ENCODE measurements at places on chromosomes 5 and 9.

GRCh38 chr9:116267021-116267420, 113.4 kb downstream of the PAPPA start:
- DNase-seq, result no peak
- no peaks in the 10 kb centered on the region for H3K27me3 ChIP-seq
- no peak overlapping the region for H3K4me3 ChIP-seq
- H3K27ac ChIP-seq, result no peak overlapping the region
- H3K4me1 ChIP-seq, result no peaks in the 10 kb centered on the region
- H3K36me3 ChIP-seq, result no peaks in the 10 kb centered on the region

GRCh38 chr5:25357605-25358004, 712.8 kb upstream of the CDH10 start:
- H3K36me3 ChIP-seq, result no peaks in the 10 kb centered on the region
- no peaks in the 10 kb centered on the region for H3K4me1 ChIP-seq
- H3K27ac ChIP-seq, result no peak overlapping the region
- DNase-seq, result no peak

DNA sequence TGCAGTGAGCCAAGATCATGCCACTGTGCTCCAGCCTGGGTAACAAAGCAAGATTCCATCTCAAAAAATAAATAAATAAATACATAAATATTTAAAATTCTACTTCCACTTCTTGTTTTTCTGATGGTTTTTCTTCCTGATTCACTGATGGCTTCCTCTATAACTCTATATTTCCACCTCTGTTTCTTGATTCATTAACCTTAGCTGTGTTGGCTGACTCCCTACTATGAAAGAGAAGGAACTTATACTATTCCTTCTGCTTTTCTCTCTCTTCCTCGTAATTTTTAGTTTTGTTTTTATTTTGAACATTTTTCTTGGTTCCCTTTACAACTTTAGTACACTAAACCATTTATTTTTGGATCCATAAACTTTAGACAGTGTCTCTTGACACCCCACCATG, 103.5 kb downstream of the MAMDC2 start:
- H3K4me3 ChIP-seq, result no peak overlapping the region
- no peak overlapping the region for H3K27ac ChIP-seq
- no peaks in the 10 kb centered on the region for H3K4me1 ChIP-seq
- DNase-seq, result no peak
- peaks cover 12% of the 10 kb centered on the region for H3K36me3 ChIP-seq

GRCh38 chr9:21119093-21119770, 22.4 kb downstream of the IFNW1 start:
- no peaks in the 10 kb centered on the region for H3K36me3 ChIP-seq
- no peak overlapping the region for H3K27ac ChIP-seq
- no peak for DNase-seq
- H3K4me3 ChIP-seq, result no peak overlapping the region

GRCh38 chr5:69261034-69261433, 26.3 kb downstream of the CDK7 start:
- H3K36me3 ChIP-seq, result peaks cover 78% of the 10 kb centered on the region
- H3K4me1 ChIP-seq, result no peaks in the 10 kb centered on the region
- no peak overlapping the region for H3K27ac ChIP-seq
- no peak for DNase-seq
- no peaks in the 10 kb centered on the region for H3K27me3 ChIP-seq

DNA sequence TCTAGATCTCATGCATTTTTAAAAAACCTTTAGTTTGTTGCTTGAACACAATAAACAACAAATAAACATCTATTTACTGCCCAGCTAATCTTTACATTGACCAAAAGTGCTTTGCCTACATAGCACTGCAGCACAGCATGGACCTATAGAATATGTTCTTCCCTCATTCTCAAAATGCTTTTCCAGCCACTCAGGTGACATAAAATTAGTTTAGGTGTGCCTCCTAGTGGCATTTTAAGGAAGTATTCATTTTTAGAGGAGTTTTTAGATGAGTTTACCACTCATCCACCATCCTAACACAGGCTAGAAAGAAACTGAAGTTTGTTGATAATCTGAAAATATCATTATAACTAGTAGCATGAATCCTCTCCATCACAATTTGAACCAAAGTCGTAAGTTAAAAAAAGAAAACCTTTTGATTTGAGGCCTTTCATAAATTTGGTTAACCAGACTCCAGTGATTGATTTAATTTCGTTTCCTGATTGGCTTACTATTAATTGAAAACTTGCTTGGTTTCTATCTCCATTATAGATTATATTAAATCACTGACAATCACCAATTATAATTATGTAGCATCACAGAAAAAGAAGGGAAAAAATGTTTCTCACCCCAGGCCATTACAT, 12.6 kb downstream of the PLGRKT start:
- peaks cover 9% of the 10 kb centered on the region for H3K36me3 ChIP-seq
- no peaks in the 10 kb centered on the region for H3K4me1 ChIP-seq
- H3K4me3 ChIP-seq, result no peak overlapping the region
- no peaks in the 10 kb centered on the region for H3K27me3 ChIP-seq

DNA sequence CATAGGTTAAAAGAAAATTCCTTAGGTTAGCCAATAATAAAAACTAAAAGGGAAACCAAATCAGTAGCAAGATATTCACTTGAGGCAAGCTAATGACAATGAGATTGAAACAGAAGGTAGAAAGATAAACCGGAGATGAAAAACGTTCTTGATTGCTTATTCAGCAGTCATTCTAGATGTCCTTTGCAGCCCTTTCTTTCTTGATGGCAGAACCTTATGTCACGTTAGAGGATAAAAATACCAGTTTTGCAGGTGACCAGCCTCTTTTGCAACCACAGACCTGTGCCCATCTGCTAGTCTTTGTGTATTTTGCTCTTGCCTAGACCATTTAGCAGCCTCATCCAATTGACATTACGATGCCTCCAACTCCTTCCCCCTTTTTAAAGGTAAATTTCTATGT, 337.8 kb downstream of the DMAC1 start:
- H3K27ac ChIP-seq, result no peak overlapping the region
- no peak overlapping the region for H3K4me3 ChIP-seq
- no peak for DNase-seq
- H3K27me3 ChIP-seq, result no peaks in the 10 kb centered on the region
- no peaks in the 10 kb centered on the region for H3K36me3 ChIP-seq
- H3K4me1 ChIP-seq, result no peaks in the 10 kb centered on the region

- H3K27ac ChIP-seq, result no peak overlapping the region
- peaks cover 6% of the 10 kb centered on the region for H3K4me1 ChIP-seq
- H3K36me3 ChIP-seq, result peaks cover 38% of the 10 kb centered on the region
- no peak overlapping the region for H3K4me3 ChIP-seq
Observed at GRCh38 chr5:73031839-73032238, 76.0 kb downstream of the FCHO2 start.

- DNase-seq, result no peak
- H3K4me1 ChIP-seq, result no peaks in the 10 kb centered on the region
- H3K27me3 ChIP-seq, result no peaks in the 10 kb centered on the region
Observed at GRCh38 chr5:1967736-1968135, 85.0 kb upstream of the IRX4 start.

GRCh38 chr5:150765011-150765798, 6.4 kb upstream of the DCTN4 start:
- peak overlapping the region; percentile 80 for H3K27ac ChIP-seq
- no peaks in the 10 kb centered on the region for H3K27me3 ChIP-seq
- H3K4me3 ChIP-seq, result no peak overlapping the region

DNA sequence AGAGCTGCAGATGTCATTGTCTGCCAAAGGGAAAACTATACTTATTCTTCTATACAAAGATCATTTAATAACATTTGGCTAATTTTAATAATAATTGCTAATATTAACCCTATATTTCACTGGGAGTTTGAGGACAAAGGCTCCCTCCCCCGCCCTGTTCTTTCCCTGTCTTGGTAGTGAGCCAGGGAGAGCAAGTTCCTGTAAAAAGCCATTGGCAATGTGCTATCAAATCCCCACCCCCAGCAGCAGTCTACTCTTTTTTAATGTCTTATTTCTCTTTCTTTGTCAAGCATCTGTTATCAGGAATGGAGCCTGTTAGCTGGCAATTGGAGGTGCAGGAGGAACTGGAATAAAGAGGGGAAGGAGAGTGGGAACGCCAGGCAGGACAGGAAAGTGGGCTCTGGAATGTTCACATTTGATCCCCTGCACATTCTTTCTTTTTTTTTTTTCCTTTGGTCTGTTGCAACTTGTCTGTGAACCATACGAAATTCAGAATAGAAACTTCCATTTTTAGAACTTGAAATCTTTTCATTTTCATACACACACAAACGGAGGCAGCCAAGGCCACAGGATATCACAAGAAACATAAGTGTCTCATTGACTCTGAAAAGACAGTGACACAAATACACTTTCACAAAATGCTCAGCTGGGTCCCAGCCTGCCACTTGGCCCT, 664.8 kb upstream of the ZNF608 start:
- no peaks in the 10 kb centered on the region for H3K36me3 ChIP-seq
- no peak for DNase-seq
- no peaks in the 10 kb centered on the region for H3K27me3 ChIP-seq

DNA sequence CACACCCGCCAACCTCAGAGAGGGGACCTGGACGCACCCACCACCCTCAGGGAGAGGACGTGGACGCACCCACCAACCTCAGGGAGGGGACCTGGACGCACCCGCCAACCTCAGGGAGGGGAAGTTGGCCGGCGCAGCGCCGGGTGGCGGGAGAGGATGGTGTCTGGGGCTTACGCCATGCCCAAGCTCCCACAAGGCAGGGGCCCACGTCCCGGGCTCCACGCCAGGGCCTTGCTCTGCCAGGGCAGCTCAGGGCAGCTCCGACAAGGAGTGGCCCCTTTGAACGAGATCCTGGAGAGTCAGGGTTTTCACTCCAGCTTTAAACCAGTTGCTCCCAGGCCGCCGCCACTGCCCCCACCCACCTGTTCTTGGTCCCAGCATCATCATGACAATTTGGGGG, 32.2 kb upstream of the SLC12A7 start:
- DNase-seq, result no peak
- H3K36me3 ChIP-seq, result no peaks in the 10 kb centered on the region
- no peaks in the 10 kb centered on the region for H3K27me3 ChIP-seq
- H3K27ac ChIP-seq, result no peak overlapping the region

DNA sequence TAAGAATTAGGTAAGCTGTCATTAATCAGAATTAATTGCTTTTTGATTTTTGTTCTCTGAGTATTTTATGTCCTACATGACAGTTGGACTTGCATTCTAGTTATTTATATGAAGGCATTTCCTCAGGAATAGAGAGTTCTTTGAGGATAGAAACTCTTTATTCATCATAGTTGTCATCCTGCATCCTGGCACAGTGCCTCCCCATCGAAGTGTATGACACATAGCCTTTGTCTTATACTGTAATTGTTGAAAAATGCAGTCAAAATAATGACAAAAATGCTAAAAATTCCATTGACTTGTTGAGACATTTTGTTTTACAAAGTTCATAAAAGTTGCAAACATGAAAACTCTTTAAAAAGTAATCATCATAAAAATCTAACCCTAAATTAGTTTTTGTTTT, 36.5 kb downstream of the CFAP95 start:
- H3K36me3 ChIP-seq, result no peaks in the 10 kb centered on the region
- H3K4me1 ChIP-seq, result no peaks in the 10 kb centered on the region
- DNase-seq, result no peak
- H3K27me3 ChIP-seq, result no peaks in the 10 kb centered on the region

DNA sequence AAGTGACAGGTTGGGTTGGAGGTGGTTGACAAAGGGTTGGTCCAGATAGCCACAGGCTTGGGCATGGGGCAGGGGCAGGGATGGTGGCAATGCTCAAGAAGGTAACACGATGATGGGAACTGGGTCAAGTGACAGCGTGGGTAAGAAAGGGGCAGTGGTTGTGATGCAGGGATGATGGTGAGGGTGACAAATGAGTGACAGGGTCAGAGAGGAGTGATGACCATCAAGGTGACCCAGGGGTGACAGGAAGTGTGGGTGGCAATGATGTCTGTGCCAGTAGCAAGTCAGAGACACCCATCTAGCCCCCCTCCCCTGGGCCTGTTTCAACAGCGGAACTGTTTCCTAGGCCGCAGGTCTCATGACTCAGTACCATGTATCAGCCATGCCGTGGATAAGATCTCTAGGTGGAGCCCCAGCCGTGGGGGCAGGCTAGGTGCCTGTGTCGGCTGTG, 20.5 kb downstream of the AQP3 start:
- peaks cover 12% of the 10 kb centered on the region for H3K4me1 ChIP-seq
- H3K27me3 ChIP-seq, result no peaks in the 10 kb centered on the region
- no peaks in the 10 kb centered on the region for H3K36me3 ChIP-seq
- no peak for DNase-seq

- peaks cover 80% of the 10 kb centered on the region for H3K4me1 ChIP-seq
- DNase-seq, result no peak
- H3K4me3 ChIP-seq, result no peak overlapping the region
- no peaks in the 10 kb centered on the region for H3K27me3 ChIP-seq
- peak overlapping the region; percentile 88 for H3K27ac ChIP-seq
- H3K36me3 ChIP-seq, result no peaks in the 10 kb centered on the region
Observed at GRCh38 chr5:58073243-58073642, 386.6 kb downstream of the PLK2 start.

- H3K27ac ChIP-seq, result no peak overlapping the region
- DNase-seq, result no peak
- peaks cover 24% of the 10 kb centered on the region for H3K36me3 ChIP-seq
- no peaks in the 10 kb centered on the region for H3K4me1 ChIP-seq
- no peaks in the 10 kb centered on the region for H3K27me3 ChIP-seq
- H3K4me3 ChIP-seq, result no peak overlapping the region
Observed at GRCh38 chr9:121133104-121133816, 58.5 kb downstream of the CNTRL start.

GRCh38 chr5:149728303-149728702, 1.8 kb upstream of the PPARGC1B start:
- peaks cover 43% of the 10 kb centered on the region for H3K4me1 ChIP-seq
- H3K27ac ChIP-seq, result peak overlapping the region; percentile 95
- no peaks in the 10 kb centered on the region for H3K36me3 ChIP-seq
- DNase-seq, result no peak
- H3K4me3 ChIP-seq, result no peak overlapping the region

DNA sequence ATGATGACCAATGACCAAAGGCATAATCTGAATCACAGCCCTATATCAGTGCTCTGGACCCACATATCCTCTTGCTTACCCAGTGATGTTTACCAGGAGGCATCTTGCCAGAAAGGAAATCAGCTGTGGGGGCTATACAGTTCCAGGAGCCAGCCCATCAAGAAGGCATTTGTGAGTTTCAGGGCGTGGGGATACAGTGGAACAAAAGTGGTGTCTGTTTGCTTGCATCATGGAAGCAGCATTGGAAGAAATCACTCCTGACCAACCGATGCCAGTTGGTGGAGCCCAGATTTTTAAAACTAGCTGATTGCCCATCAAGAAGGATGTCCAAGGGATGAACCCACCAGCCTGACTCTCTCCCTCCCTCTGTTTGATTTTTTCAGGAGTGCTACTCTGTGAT, 106.5 kb upstream of the EGFLAM start:
- H3K36me3 ChIP-seq, result no peaks in the 10 kb centered on the region
- H3K27me3 ChIP-seq, result peaks cover 22% of the 10 kb centered on the region

DNA sequence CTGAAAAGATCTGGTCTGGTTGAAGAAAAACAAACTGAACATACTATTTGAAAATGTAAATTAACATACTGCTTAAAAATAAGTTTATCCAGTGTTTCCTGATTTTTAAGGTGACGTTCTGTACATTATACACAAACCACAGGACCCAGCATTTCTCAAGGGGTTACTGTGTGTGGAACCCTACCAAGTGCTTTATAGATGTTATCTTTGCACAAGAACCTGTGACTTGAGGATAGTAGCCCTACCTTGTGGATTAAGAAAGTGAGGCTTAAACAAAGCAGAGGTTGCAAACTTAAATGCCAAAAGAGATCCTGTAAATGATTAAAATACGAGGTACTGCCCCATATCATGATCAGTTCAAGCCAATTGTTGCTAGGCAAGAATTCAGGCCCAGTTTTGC, 4.7 kb downstream of the KLF9 start:
- H3K4me3 ChIP-seq, result peak overlapping the region; percentile 88
- peaks cover 82% of the 10 kb centered on the region for H3K4me1 ChIP-seq
- H3K27me3 ChIP-seq, result no peaks in the 10 kb centered on the region
- H3K27ac ChIP-seq, result peak overlapping the region; percentile 100

All from left ventricle myocardium inferior (tissue), 1 donor.